ENCODE measurements at places on chromosomes 16 and 17.

GRCh38 chr17:47670064-47670463 is 20.3 kb downstream of the KPNB1 start:
- DNase-seq, result no peak

DNA sequence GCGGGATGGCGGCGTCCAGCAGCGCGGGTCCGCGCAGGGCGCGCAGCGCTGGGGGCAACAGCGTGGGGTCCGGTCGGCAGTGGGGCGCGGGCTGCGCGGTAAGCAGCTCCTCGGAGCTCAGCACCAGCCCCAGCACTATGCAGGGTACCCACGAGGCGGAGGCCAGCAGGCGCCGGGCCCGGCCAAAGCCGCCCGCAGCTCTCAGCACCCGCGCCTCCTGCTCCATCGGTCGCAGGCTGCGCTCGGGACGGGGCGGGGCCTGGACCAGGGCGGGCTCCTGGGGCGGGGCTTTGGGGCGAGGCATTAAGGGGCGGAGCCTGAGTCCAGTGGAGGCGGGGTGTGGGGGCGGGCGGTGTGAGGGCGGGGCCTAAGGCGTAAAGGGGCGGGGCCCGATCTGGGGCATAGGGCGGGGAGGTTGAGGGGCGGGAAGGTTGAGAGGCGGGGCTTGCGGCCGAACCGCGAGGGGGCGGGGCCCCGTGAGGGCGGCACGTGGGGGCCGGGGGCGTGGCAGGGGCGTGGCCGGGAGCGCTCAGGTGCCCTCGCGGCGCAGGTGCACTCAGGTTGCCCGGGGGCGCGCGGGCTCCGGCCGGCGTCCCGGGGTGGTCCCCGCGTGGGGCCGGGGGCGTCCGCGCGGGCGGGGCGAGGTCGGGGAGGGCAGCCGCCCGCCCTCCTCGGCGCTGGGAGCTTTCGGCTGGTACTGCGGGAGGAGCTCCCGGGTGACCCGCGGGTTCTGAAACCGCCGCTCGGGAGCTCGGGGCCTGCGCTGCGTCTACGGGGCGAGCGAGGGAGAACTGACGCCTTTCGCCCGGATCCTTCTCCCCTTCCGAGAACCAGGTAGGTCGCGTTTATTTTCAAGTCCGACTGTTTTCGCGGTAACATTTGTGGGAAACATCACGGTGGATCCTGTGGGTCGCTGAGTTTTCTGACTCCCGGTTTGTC is 1.4 kb upstream of the SLC22A31 start:
- DNase-seq, result peak; percentile 87

DNA sequence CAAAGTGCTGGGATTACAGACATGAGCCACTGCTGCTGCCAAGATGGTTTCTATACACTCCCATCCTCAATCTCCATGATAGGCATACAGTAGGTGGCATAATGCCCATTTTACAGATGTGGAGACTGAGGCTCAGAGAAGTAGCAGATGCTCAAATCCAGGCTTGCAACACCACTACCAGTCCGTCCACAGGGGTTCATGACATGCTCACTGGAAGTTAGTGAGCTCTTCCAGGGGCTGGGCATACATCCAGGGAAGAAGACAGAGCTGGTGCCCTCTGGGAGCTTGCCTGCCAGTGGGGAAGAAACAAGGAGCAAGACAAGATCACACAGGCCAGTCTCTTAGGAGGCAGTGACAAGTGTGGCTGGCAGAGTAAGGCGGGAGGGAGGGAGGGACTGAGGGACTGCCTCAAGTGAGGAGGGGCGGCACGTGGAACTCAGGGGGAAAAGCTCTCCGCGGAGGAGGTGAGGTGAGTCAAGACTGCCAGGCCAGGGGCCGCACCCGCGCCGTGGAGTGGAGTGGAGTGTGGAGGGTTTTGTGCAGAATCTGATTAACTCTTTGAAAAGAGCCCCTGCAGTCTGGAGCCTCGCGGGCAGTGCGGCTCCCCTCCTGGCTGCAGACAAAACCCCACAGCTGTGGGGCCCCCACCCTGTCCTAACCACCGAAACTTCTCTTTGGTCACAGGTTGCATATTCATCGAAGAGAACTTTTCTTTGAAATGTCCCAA is 27.9 kb downstream of the SREBF1 start:
- no peak for DNase-seq

DNA sequence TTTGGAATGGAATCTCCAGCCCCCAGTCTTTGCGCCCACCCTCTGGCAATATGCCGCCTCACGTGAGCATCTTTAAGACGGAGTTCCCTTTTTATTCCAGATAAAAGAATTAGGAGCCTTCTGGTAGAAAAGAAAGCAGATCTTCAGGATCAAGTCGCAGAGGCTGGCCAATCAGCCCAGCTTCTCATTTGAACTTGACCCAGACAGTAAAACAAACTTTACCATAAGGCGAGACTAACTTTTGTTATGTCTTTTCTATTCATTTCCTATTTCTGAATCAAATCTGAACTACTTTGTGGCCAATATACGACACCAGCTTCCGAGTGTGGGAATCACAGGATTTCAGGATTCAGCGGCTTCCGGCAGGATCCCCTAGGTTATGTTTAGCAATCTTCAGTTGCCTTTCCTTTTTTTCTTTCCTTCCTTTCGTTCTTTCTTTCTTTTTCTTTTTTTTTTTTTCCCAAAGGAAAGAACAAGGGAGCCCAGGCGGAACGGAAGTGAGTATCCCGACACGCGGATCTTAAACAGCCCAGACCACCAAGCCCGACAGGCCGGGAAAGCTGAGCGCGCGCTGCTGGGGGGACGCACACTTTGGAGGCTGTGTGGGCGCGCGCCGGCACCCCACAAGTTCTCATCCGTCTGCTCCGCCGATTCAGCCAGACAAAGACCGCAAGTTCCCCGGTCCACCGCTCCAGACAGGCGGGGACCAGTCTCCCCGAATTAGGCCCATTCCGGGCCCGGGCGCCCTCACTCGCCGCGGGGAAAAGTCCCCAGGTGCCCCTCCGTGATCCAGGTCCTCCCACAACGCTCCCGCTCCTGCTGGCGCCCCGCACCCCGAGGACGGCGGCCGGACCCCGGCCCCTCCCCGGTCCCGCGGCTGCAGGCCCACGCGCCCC is 633 bp downstream of the TBC1D16 start:
- no peak for DNase-seq

- DNase-seq, result peak; percentile 66
Observed at GRCh38 chr17:80886641-80887573, 104.7 kb upstream of the CHMP6 start.

DNA sequence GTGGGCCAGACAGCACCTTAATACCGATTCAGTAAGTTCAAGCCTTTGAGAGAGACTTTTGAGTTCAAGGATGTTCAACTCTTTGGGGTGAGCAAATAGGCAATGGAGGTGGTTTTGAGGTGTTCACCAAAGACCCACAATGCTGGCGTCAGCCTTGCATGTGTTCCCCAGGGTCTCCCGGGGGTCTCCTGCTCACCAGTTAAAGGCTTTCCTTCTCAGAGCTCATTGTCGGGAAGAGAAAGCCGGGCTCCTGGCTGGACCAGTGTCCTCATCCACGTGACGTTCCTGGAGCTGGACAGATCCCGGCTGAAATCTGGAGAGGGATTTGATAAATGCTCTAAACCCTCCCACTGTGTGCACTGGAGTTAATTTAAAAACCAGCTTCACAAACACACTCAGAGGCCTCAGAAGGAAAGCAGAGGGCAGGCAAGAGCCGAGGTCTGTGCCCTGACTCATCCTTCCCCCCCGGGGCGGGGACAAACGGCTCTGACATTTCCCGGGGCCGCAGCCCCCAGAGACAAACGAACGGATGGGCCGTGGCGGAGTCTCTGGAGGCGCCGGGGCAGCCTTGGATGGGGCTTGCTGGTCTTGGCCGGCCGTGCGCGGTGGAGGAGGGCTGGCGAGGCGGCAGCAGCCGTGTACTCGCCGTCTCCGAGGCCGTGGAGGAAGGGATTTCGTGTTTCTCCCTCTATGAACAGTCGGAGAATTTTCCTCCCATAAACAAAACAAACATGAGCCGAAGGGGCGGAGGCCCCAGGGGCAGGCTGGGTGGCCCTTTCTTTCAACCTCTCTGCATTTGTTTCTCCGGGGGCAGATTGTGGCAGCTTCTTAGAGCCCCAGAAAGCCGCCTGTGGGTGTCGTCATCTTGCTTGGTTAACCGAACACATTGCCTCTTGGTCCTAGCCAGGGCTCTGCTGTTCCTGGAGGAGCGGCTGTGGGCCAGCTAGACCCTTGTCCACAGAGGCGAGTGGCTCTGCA is 94.2 kb downstream of the NTN1 start:
- DNase-seq, result no peak
